ENCODE measurements at places on chromosomes 1 and 21.

DNA sequence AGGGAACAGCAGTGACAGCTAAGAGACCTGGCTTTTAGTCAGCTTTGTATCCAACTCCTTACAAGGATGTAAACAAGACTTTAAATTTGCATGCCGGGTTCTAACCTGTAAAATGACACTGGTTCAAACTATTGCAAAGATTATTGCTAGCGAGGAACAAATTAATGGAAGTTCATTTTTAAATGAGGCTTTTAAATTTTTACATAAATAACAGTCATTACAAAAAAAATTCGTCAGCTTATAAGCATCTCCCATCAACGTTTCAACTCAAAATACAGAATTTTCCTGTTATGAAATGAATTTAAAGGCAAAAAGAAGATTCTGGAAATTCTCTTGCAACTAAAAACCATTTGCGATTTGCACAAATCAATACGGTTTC, 668 bp downstream of the KIF14 start:
- no peak for DNase-seq

GRCh38 chr1:205650241-205650640, 18.4 kb upstream of the ELK4 start:
- no peak for DNase-seq

DNA sequence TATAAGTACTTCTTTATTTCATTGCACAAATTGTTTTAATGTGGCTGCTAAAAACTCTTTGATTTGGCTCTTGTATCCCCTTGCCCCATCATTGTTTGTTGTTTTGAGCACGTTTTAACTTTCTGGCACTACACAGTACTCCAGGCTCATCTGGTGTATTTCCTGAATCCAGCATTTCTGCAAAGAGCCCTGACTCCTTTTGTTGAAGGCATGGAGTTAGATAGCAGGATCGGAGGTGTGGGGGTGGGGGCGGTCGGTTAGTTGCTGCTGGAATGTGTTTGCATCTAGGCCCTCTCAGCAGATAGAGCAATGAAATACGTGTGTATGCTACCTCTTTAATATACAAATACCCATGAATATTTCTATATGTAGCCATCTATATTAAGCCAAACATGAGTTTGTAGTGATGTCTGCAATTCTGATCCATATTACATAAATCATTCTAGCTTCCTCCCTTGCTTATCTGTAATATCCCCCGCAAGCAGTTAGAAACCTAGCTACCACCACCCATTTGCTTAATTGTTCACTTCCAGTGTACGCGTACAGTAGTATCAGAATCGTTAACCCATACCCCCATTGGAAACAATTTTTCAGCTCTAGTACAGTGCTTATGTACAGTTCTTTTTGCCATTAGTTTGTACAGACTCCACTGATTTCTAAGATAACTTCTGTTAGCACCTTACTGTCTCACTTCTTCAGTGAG, 106.0 kb downstream of the NOS1AP start:
- no peak for DNase-seq

DNA sequence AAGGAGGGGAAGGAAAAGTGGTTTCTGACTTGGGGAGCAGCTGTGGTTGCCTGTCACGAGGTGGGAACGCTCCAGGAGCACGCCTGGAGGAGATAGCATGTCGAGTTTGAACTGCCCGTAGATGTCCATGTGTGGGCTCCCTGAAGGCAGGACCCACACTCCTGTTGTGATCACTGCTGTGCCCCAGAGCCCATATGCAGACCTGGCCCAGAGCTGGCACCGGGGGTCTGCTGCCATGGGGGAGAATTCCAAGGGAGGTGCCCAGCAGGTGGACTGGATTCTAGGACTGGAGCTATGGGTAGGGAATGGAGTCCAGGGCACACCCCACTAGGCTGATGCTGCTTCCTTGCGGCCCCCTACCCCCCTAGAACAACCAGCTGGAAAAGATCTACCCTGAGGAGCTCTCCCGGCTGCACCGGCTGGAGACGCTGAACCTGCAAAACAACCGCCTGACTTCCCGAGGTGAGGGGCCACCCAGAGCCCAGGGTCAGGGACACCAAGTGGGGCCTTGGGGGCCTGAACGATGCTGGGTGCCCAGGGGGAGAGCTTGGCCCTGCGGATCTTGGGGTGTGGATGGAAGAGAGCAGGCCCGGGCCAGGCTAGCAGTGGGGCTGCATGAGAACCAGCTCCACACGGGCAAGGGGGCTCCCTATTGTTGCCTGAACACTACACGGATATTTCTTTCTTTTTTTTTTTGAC, 9.3 kb downstream of the PODN start:
- DNase-seq = no peak

DNA sequence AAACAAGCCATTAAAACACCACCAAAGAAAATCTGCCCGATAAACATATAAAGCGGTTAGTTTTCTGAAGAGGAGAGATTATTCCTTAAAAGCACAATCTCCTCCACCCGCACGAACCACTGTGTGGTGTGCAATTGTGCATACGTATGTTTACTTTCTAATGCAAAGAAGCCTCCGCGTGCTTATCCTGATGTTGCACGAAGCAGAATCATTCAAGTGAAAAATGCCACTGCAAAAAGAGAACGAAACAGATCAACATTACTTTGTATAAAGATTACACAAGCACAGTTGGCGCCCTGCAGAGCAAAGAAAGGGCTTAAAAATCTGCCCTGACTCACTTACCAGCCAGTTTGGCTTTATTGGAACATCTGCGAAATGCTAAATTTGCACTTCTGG, 166.8 kb downstream of the ZNF281 start:
- DNase-seq = no peak

- no peak for DNase-seq
These were observed 47.7 kb upstream of the RHOU start for GRCh38 chr1:228687587-228687986.

DNA sequence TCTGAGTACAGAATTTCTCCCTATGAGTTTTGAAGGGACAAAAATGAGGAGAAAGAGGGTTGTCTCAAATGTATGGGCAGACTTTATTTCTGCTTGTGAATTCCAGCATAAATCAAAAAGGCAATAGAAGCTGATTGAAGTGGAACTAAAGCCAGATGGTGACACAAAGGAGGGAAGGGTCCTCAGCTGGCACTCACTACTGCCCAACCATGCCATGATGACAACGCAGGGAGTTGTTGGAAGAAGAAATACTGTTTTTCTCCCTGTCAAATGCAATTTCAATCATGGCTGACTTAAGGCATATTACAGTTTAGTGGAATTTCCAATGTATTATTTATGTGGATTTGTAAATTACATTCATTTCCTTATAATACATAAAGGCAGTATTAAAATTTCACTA, 805.8 kb downstream of the ADGRL2 start:
- DNase-seq = no peak

- no peak for DNase-seq
These were observed 397.6 kb downstream of the PLA2G4A start for GRCh38 chr1:187226396-187226795.
